Cardiac muscle cell (in vitro differentiated cells and primary cell): ENCODE measurements at places on chromosomes 16 and 17.

- no peak for DNase-seq
These were observed 333.0 kb upstream of the EEF2KMT start for GRCh38 chr16:5430598-5430997.

DNA sequence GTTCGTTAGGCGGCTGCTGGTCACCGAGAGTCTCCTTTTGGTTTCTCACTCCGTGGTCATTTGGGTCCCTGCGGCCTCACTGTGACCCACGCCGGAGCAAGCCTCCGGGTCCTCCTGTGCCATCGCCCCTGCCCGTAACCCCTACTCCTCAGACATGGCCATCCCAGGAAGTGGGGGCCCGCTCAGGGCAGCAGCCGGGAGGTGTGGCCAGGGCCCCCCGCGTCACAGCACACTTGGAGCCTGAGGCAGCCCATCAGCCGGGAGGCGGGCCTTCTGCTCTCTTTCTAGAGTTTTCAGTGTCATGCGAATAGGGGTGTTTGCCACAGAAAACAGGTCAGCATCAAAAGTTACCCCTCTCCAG is 7.9 kb upstream of the WFIKKN1 start:
- no peak for DNase-seq

DNA sequence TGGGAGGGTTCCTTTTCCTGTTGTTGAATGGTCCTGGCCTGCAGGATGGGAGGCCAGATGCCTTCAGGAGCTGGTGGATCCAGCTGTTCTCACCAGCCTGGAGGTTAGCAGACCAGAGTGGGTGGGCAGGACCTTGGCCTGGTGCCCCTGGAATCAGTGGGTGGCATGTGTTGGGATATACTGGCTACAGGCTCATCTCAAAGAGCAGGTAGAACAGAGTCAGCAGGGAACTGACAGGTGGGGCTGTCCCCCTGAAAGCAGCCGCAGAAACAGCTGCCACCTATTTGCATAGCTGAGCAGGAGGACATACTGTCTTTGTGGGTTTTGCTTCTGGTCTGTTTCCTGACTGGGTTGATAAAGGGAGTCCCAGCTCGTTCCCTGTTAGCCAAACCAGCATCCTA is 144.1 kb downstream of the RAB11FIP4 start:
- DNase-seq: no peak

DNA sequence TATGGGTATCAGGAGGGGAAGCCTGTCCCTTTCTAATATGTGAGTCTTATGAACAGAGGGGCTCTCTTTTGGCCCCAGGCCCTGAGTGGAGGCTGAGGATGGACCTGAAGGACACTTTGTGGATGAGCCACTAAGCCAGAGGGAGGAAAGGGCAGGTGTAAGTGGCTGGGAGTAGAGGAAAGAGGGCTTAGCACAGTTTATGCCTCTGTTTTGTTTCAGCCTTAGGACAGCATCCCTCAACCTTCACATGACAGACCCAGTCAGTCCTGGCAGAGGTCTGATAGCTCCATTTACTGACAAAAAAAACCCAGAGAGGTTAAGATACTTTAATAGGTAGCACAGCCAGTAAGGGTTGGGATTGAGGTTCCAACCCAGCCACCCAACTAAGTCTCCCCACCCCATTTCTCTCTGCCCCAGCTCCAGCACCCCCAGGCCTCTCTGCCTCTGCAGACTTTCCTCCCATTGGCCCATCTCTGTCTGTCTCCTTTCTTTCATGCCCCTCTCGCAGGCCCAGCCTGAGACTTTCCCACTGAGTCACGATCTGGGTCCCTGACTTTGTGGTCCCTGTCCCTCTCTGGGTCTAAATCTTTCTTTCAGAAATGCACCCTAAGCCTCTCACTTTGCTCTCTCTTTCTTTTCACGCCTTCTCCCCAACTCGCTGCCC is 4.7 kb upstream of the TBX21 start:
- no peak for DNase-seq
